CD4-positive, alpha-beta T cell treated with Interferon gamma for 1 hour (primary cell): ENCODE measurements at places on chromosomes 11 and 22.

DNA sequence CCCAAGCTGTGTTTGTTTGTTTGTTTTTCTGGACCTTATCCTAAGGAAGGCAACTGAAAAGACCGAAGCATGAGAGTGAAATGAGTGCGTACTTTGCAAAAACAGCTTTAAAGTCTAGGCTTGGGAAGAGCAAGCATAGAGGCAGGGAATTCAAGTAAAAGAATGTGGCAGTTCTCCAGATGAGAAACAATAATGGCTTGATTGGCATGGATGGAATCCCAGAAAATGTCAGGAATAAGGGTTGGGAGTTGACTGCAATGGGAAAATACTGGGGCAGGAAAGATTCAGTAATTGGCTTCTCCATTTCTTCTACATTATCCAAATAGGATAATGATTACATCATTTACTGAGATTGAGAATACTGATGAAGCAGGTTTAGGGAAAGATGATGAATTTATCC is 17.5 kb downstream of the SAAL1 start:
- DNase-seq, result no peak

- DNase-seq, result no peak
Observed at GRCh38 chr11:46564459-46564858, 29.4 kb downstream of the AMBRA1 start.

GRCh38 chr11:36215693-36216060 is 73.5 kb downstream of the COMMD9 start:
- no peak for DNase-seq

DNA sequence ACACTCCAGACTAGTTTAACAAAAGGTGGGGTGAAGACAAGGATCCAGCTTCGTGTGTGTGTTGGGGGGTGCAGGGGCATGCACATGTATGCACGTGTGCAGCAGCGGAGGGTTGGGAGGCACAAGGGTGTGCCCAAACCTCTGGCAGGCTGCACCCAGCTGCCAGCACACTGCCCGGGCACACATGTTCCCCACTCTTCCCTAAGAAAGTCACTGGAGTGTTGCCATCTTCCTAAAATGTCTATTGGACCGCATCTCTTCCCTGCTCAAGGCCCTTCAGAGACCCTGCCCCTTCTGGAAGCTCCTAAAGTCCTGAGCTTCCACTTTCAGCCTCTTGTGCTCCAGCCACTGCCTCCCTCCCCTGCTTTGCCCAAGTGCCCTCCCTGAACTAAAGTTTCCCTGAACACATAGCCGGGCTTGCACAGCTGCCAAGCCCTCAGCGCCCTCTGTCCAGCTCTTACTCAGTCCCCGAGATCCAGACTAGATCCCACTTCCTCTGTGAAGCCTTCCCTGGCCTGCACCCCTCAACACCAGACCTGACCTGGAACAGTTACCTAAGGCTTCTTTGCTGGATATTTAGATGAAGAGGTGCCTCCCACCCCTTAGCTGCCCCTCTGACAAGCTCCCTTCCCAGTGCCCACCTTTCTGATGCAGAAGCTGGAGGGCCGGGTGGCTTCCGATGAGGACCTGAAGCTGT is 6.0 kb downstream of the CFL1 start:
- no peak for DNase-seq

DNA sequence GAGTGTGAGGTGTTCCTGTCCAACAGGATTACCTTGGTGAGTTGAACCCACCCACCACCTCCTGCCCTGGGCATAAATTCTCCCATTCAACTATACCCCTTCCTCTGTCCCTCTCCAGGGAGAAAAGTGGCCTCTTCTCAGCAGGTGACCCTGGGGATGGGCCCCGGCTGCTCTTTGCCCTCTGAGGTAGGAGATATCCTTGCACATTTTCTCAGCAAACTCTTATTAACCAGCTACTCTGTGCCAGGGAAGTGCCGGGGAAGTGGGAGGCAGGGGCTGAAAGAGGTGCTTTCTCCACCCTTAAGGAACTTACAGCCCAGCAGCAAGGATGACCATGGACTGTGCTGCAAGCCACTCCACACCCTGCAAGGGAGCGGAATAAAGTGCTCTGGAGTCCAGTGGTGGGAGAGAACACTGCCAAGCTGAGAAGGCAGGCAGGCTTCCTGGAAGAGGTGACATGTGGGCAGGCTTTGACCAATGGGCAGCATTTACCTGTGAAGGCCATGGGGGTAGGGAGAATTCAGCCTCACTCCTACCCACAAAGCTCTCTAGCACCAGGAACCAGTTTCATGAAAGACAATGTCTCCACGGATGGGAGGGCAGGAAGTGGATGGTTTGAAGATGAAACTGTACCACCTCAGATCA is 21.9 kb upstream of the OAF start:
- no peak for DNase-seq

DNA sequence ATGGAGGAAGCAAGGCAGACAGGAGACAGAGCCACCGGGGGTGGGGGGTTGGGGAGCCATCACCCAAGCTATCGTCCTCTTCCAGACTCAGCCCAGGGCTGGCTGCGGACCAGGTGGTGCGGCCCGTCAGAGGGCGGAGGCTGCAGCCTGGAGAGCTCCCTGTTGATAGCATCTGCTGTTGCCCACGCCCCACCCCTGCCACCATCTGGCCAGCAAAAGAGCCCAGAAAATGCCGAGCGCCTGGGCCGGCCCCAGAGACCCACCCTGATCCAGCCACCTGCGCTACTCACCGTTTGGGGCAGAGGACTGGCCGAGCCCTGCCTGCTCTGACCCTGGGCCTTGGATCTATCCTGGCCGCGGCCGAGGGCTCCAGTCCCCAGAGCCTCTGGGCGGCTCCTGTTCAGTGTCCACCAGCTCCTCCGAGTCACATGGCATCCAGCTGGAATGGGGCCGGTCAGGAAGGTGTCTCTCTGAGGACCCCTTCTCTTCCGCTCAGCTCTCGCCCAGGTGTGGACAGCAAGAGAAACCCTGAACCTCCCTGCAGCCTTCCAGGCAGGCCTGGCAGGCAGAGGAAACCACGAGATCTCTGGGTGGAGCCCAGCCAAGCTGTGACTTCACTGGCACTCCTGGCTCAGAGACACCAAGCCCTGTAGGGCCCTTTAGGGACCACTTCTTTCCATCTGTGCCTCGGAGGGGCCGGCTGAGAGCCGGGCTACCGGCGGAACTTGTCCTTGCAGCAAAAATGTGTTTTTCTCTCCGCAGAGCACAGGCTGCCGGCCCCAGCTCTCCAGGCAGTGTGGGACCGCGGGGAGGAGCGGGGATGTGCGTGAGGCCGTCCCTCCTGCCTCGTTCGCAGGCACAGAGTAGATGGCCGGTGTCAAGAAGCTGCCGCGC is at the start of gene MRGPRE:
Gene MRGPRE, minus strand, starts transcription at position 567 of the 894 bp plus-strand sequence. CDS start 3,618 bp downstream, outside the sequence.
- DNase-seq, result no peak

- DNase-seq, result no peak
Observed at GRCh38 chr11:88697139-88697538, 359.6 kb upstream of the CTSC start.

DNA sequence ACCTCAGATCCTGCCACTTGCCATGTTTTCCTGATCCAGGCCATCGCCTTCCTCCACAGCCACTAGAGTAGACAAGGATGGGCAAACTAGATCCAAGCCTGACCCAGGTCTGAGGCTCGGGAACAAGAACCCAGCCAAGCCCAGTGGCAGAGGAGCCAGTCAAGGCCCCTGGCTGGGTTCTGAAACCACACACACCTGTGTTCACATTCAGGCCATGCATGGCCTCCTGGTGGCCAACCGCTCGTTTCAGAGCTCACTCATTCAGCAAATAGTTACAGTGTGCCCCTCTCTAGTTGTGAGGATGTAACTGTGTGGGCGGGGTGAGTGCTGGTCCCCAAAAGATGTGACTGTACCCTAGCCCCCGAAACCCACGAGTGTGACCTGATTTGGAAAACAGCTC is 337.6 kb downstream of the CTTN start:
- DNase-seq, result no peak

- DNase-seq, result no peak
Observed at GRCh38 chr22:19603767-19604166, 79.6 kb upstream of the CLDN5 start.
